ENCODE measurements at places on chromosomes 13 and 19.

DNA sequence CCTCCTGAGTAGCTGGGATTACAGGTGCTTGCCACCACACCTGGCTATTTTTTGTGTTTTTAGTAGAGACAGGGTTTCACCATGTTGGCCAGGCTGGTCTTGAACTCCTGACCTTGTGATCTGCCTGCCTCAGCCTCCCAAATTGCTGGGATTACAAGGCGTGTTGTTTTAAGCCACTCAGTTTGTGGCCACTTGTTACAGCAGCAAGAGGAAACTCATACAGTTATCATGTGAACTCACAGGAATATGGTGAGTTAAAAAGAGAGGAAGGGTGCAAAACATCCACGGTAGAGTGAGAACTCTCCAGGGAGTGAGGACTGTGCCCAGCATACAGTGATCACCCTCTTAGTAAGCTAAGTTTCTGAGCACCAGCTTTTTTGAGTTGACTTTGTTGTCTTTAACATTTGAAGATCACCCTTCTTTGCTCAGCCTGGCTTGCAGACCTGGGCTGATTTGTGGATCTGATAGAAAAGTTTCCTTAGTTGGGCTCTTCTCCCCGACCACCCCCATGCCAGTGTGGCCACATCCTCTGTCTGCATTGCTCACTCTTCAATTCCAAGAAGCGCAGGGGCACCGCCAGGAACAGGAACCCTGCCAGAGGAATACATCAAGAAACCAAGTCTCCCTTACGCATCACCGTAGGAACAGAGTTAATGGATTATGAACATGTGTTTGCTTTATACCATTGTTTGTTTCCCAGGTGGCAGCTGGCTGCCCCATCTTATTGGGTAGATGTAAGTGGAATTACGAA, 16.0 kb downstream of the ALOX5AP start:
- no peak for DNase-seq

DNA sequence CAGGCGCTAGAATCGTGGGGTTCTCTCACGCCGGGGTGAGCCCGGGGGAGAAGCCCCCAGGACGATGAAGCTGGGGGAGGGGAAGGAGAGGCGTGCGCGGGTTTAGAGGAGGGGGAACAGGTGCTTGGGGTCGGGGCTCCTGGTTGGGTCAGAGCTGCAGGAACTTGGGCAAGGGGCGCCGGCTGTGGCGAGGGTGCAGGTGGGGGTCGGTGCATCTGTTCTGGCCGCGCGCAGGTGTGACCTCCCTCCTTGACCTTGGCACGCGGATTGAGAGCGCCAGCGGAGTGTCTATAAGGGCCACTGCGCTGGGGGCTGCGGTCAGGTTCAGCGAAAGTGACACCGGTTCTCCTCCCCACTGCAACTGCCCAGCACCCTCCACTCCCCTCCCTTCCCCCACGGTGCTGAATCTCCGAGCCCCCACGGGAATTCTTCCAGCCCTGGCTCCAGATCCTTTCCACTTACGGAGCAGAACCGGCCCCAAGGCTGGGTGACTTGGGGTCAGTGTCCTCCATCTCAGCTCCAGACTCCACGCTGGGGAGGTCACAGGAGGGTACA, 618 bp downstream of the TMEM38A start:
- DNase-seq: no peak

DNA sequence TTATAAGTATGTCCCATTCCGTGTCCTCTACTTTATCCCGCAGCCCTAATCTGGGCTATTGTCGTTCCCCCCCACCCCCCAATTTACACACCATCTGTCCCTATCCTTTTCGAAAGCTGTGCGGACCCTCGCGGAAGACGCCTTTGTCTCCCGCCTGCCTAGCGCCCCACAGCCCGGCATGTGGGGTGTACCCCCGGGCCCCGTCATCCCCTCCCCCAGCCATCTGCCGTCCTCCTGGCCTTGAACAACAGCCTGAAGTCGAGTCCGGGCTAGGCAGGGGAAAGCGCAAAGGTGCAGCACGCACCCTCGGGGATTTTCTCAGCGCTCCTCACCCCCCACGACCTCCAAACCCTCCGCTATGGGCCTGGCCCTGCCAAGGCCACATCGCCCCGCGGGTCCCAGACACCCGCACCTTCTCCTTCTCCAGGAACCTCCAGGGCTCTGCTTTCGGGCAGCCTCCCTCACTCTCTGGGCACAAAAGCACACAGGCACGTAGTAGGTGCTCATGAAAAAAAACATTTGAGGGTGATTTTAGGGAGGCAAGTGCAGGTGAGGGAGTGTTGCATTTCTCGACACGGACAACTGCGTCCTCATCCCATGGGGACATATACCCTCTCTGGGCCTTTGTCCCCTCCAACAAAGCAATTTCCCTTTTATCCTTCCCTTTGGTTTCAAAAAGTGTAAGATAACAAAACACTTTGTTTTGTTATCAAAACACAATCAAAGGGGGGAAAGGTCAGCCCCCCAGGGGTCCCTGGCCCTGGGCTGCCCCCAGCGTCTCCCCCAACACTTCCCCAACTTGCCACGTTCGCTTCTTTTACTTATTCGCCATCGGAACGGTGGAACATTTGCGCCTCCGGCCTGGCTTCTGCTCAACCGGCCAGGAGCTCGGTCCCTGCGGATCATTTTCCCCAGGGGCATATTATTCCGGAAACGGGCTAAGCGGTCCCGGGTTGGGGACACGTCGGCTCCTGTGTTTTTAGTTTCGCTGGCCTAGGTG, 16.4 kb downstream of the CCDC124 start:
- DNase-seq: no peak

DNA sequence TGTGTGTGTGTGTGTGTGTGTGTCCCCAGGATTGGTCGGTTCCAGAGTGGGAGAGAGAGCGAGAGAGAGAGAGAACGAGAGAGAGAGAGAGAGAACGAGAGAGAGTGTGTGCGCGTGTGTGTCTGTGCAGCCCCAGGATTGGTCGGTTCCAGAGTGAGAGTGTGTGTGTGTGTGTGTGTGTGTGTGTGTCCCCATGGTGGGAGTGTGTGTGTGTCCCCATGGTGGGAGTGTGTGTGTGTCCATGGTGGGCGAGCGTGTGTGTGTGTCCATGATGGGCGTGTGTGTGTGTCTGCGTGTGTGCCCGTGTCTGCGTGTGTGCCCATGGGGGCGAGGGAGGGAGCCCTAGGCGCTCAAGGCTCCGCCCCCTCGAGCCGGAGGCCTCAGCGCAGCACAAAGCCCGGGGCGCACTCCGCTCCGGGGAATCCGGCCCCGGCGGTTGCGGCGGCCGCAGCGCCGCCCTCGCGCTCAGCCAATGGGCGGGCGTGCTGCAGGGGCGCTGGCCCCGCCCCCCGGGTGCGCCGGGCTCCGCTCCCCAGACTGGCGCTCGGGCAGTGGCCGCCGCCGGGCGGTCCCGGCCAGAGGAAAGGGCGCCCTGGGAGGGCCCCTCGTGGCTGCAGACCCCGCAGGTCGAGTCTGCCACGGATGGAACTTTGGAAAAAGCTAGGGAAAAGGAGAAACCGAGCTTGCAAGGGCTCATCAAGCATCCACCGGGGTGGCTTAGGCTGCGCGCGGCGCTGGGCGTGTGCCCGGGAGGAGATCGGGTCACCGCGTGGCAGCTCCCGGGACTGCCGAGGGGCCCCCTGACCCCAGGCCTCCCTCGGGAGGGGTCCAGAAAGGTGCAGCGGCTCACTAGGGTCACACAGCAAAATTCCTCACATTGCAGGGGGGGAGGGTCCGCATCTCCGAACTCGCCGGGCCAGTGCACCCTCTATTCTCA, 96.2 kb downstream of the INSR start:
- DNase-seq: peak; percentile 93

DNA sequence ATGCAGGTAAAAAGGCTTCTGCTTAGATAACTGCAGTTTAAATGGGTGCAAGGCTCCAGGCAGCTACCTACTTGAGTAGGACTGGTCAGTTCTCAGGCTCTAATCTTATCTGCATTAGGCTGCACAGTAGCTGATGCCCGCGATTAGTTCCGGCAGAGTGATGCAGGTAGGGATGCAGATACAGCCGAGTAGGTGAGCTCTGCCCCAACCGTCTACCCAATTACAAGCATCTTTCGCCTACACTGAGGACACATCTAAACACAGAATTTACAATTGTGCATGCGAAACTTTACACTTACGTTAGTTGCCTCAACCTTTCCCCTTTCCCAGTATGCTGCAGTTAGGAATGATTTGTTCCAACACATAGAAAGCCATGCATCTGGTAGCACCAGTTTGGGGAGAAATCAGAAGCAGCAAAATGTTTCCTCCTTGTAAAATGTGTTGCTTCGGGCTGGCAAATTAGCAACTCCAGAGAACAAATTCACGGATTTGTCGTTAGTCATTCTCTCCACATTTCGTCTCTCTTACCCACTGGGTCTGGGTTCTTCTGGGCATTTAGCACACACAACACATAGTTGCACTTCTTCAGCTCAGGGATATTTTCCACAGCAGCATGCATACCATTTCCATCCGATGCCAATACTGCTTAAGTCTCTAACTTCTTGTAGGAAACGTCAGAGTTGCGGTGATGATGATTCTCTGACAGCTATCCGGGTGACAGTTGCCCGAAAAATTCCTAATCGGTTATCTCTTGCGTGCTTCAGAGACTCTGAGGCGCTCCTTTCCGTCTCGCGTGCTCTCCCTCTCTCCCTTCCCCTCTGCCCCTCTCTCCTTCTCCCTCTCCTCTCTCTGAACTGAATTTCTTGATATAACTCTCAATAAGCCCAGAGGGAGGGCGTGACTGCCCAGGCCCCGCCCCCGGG, at the start of gene PCDH9:
Gene PCDH9 (minus strand): TSS at position 856 of the 923 bp plus-strand sequence. CDS start 1,896 bp downstream, outside the sequence.
- no peak for DNase-seq

DNA sequence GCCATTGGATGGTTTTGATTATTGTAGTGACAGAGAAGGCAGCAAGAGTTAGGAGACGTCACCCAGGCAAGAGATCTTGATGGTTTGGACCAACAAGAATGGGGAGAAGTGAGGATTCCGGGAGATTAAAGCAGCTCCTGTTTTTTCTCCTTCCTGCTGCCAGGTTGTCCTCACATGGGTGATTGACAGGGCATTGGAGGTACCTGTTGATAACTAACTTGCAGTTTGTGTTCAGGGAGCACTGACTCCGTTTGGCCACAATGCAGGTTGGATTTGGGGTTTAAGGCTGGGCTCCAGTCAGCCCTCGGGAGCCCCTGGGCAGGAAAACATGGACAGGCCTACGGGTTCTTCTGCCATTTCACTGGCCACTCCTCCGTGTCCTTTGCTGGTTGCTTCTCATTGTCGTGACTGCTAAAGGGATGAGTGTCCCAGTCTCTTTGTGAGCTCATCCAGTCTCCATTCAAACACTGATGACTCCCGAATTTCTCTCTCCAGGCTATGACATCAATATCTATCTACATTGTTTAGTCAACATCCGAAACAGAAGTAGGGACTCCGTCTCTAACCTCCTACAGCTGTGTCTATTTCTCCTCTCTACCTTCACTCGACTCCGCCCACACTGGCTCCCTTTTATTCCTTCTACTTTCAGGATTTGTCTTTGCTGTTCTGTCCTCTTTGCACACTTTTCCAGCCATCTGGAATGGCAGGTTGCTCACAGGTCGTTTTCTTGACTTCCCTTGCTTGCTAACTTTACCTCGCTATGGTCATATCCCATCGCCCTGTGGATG, 1.3 kb upstream of the PTOV1 start:
- no peak for DNase-seq

- DNase-seq: no peak
Observed at GRCh38 chr13:82803341-82803740, 1078.9 kb downstream of the SLITRK1 start.

DNA sequence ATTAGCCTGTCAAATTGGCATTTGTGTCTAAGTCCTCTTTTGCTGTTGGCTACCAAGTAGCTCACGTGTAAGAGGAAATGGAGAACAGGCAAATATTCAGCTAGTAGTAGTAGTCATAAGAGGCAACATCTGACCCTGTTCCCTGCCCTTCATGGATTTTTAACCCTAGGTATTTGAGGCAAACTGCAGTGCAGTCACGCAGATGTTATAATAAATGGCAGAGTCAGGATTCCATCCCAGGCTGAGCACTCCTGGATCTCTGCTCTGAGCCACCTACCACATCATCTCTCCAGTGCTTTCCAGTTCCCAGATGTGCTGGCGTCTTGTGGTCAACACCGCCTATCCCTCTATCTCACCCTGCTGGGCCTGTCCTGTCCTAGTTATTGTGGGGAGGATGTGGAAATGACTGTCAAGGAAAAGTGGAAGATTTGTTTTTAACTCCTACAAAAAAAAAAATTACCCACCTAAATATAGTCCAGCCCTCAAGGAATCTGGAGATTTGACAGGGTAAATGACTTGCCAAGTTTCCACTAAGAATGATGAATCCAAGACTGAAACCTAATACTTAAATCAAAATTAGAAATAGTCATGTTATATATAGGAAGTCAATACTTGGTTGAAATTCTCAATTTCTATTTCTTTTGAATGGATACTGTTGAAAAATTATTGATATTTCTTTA, 322.9 kb downstream of the GPC6 start:
- DNase-seq: no peak

DNA sequence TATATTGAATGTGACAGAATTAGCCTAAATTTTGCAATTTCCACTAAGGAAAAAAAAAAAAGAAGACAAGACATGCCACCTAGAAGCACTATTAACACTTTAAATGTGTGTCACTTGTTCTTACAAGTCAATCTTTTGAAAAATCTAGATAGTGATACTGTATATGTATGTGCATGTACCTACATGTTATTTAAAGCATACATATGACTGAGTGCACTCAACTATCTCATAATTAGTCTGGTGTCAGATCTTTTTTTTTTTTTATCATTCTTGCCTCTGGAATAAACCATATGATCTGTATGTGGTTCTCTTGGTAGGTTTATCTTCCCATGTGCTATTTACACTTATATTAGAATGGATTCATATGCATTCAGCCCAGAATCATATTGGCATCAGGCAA, 62.3 kb downstream of the FOXO1 start:
- no peak for DNase-seq

DNA sequence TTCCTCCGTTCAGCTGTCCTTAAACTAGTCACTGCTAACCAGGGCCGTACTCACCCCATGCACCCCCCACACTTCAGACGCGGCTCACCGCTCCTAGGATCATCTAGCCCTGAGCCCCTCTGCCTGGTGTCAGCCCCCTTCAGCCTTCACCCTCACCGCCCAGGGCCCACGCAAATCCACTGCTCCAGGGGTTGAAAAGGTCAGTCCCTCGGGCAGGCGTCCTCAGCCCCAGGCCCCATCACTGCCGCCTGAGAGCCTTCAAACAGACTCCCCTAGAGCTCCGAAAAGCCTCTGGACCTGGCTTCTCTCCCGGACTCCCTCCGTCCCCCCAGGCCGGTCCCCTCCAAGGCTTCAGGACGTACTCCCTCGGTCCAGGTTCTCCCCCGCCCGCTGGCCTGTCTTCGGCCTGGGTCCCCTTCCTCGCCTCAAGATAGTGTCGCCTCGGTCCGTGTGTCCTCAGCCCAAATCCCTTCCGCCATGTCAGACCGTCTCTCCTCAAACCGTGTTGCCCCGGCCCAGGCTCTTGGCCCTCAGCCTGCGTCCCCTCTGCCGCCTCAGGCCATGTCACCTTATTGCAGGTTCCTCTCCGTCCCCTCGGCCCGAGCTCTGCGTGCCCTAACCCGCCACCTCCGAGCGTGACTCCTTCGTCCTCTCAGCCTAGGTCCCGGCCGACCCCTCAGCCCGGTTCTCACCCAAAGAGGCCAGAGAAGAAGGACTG, 553 bp downstream of the NAPA start:
- DNase-seq: no peak

Measured in CD4-positive, alpha-beta T cell treated with Interleukin-10 for 1 hour (primary cell).